ENCODE measurements at places on chromosomes 7 and 10.
A peak's percentile ranks its signal among the peaks of the same experiment; 100 is the strongest.

DNA sequence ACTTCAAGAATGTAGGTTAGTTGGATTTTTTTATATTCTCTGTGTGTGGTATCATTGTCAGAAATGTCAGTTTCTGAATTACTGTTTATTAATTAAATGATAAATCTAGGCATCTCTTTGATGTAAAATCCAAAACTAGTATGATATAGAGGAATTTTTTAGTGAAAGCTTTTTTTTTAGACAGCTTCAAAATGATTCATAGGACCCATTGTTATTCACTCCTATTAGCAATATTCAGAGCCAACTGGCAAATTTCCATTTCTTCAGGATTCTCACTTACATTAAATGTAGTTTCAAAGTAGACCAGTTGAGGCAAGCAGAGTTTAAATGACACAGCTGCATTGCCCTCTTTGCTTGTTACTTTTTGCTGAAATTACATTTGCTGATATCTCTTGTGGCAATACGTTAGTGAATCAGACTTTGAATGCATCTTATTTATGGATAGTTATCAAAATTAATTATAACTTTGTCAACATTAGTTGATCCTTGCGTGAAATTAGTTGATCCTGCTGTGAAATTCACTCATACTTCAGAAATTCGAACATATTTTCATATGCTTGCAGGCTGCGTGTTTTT is 20.3 kb downstream of the ZNF277 start:
- no peak for DNase-seq

DNA sequence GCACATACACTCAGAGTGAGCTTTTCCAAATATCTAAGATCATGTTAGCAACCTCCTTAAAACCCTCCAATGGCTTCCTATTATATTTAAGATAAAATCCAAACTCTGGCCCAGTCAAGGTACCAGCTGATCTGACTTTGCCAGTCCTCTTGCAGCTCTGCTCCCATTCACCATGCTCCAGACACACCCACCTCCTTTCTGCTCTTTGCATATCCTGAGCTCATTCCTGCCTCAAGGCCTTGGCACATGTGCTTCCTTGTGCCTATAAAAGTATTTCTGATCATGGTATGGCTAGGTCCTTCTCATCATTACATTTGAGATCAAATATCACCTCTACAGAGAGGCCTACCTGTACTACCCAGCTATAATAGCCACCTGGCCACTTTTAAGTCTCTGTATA is 27.5 kb downstream of the XPNPEP1 start:
- no peak for DNase-seq

DNA sequence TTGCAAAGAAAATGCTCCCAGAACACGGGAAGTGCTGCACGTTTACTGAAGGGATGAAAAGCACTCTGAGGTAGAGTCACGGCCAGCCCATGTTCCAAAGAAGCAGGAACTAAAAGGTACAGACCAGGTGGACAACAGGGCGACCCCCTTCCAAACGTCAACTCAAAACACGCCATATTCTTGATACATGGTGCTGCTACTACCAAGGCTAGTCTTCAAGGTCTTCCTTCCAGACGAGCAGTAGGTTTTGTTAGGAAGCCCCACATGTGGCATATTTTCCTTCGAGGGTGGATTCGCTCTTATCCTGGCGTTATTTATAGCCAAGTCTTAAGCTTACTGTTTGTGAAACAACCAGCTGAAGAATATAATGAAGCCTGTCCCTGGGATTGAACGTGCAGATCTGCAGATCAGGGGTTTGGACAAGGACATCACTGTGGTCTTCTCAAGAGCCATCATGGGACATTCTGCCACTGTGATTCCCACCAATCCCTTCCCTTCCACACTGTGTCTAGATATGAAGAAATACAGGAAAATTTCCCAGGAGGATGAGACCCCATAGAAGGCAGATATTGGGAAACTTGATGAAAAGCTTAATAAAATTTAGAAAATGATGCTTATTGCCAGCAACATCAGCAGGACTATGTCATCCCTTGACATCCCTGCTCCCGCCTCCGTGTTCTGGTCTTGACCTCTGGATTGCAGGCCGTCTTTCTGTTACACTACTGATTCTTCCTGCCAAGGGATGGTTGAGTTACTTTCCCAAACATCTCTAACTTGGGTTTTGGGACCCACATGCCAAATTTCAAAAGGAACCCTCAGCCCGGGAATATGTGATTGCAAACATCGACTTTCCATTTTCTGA is 734.4 kb downstream of the PARD3 start:
- DNase-seq: no peak

DNA sequence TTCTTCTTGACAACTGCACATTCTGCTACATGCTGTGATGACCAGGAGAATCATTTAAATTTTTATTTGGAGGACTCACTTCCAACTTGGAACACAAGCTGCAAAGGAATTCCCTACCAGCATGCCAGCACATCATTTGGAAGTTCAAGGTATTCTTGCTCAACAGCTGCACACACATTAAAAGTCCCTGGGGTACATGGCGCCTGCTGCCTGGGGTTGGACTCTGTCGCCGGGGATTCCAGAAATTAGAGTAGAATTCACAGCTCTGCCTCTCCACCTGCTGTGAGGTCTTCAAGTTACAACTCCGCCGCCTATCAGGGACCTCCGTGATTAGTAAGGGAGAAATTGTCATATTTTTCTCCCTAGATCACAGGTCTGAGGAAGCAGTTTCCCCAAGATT is 1.1 kb downstream of the ZNF32 start:
- no peak for DNase-seq

GRCh38 chr10:105070952-105071351 is 429.9 kb downstream of the SORCS3 start:
- no peak for DNase-seq

DNA sequence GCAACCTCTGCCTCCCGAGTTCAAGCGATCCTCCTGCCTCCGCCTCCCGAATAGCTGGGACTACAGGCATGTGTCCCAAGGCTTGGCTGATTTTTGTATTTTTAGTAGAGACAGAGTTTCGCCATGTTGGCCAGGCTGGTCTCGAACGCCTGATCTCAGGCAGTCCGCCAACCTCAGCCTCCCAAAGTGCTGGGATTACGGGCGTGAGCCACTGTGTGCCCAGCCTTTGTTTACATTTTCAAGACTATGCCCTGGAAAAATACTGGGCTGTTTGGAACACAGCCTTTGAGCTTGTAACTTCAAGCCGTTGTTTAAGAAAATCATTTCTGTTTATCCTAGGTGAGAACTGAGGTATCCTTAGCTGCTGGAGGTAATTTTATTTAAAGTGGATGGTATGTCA is 1.9 kb downstream of the ZKSCAN1 start:
- DNase-seq: no peak

GRCh38 chr10:73901261-73901660 is 9.7 kb upstream of the PLAU start:
- DNase-seq: no peak

GRCh38 chr10:67695555-67695954 is 440 bp downstream of the CTNNA3 start:
- no peak for DNase-seq

GRCh38 chr7:56447864-56448693 is 331.9 kb upstream of the NUPR2 start:
- DNase-seq: no peak

DNA sequence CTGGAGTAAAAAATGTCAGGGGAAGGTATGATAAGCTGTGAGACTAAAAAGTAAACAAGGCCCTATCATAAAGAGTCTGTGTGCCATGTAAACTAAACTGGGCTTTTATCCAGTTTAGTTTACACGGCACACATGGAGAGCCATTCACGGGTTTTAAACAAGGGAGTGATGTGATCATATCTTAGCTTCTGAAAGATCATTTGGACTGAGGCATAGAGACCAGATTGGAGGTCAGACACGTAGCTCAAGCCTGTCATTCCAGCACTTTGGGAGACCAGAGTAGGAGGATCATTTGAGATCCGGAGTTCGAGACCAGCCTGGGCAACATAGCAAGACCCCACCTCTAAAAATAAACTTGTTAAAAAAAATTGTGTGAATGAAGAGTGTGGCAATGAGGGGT is 50.1 kb downstream of the SKIDA1 start:
- no peak for DNase-seq

GRCh38 chr10:16606421-16606820 is 84.7 kb upstream of the C1QL3 start:
- DNase-seq: no peak

DNA sequence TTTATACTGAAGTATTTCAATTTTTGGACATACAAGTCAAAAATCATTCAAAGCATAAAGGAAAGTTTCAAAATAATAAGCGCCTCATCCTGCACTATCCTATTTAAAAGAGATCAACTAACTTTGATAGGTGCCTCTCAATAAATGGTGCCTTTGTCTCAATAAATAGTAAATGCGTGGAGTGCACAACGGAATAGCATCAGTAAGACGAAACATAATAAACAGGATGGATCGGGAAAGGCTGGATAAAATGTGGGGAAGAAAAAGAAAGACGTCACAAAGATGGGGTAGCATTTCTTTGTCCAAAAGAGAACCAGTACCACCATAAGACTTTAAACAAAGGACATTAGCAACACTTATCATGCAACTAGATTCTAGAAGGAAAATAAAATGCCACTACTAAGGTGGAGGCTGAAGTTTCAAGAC is 571 bp upstream of the PRKAR2B start:
- DNase-seq: peak; percentile 28

DNA sequence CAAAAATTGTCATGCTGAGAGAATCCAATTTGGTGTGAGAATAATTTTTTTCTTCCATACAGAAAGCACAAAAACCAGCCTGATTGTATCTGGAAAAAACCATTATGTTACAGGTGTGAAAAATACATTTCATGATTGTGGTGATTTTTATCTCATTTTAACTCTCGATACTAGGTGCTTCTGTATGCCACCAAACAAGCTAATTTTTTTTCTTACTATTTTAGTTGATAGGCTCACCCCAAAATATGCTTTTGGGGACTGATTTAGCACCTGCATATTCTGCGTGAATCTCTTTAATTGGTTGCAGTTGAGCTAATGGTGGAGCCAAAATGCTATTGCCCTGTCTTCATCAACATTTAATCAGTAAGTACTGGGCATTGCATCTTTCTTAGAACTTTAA is 1.9 kb downstream of the DMTF1 start:
- no peak for DNase-seq

DNA sequence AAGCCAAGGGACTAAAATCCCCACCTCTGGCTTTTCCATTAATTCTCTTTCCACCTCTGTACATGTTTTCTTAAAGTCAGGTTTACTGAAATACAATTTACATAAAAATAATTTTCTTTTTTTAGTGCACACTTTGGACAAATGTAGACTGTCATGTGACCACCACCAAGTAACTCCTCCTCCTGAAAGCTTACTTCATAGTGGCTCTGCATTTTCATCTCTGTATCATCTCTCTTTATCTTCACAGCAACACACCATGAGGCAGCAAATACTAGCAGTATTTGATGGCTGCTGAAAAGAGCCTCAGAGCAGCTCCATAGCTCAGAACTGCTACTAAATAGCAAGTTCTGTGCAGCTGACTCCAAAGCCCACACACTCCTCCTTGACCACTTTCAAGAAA is 17.3 kb downstream of the WDFY4 start:
- DNase-seq: no peak
